ENCODE measurements at places on chromosomes 5 and 9.

GRCh38 chr5:84635235-84636055 is 250.8 kb upstream of the EDIL3 start:
- no peak for DNase-seq

DNA sequence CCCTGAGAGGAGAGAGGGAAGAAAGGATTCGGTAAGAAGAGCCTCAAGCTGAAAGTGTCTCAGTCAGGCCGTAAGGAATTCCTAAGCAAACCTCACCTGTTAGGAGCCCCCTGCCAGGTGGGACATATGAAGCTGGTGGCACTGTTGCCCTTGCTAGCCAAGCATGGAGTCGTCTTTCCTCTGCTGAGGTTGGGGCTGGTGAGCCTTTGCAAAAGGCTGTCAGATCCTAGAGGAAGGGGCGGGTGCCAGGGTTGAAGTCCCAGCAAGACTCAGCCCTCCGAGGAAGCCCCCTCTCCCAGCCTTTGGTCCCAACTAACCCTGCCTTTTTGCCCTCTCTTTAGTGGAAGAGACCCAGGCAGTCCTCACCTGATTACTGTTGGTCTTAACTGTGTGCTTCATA is 5.5 kb upstream of the SMIM32 start:
- DNase-seq: no peak

DNA sequence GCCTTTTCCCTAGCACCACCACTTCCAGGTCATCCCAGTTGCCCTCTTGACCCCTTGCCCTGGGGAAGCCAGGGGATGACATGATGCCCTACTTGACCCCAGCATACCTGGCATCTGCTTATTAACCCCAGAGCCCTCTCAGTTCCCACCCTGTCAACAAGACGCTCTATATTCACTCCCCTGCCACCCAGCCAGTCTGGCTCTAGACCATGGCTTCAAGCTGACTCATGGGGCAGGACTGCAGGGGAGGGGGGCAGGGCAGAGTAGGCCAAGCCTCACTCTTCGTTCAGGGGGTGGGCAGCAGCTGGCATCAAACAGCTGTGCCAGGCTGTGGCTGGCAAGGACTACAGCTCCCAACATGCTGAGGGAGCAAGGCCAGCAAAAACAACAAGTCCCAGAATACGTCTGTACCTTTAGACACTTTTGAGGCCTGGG is 5.3 kb downstream of the ATOSB start:
- DNase-seq: no peak

DNA sequence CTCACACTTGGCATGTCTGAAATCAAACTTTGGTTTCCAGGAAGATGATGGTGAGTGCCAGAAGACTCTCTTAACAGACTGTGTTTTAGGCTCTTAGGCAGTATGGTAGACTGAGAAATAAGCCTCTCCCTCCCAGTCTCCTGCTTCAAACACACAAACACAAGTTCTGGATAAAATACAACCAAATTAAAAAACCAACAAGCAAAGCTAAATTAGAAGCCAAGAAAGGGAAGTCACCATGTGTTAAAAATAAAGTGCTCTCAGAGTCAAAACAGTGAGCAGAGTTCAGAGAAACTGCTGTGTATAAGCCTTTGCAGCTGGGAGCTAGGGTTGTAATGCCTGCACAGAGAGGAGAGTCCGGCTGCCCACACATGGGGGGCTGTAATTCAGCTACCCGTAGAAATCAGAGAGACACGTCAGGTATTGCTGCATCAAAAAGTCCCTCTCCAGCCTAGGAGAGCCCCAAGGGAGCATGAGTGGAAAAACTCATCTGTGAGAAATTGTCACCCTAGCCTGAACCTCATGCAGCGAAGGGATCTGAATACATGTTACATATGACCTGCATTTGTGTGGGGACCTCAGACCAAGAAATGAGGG is 62.6 kb downstream of the ANGPTL2 start:
- DNase-seq: no peak

DNA sequence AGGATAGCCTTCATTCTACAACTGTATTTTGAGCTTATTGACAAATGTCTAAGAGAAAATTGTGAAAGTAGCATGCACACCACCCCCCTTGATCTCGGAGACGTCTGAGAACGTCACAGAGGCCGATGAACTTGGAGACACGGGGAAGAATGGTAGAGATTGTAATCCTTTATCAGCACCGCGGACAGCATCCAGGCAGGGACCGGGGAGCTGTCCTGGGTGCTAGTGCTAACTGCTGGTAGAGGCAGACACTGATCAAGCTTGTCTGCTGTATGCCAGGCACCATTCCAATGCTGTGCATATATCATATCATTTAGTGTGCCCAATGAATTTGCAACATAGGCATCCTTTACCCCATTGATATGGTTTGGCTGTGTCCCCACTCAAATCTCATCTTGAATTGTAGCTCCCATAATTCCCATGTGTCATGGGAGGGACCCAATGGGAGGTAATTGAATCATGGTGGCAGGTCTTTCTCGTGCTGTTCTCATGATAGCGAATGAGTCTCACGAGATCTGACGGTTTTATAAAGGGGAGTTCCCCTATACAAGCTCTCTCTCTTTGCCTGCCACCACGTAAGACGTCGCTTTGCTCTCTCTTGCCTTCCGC is 98.8 kb downstream of the LHX2 start:
- peak; percentile 94 for DNase-seq

DNA sequence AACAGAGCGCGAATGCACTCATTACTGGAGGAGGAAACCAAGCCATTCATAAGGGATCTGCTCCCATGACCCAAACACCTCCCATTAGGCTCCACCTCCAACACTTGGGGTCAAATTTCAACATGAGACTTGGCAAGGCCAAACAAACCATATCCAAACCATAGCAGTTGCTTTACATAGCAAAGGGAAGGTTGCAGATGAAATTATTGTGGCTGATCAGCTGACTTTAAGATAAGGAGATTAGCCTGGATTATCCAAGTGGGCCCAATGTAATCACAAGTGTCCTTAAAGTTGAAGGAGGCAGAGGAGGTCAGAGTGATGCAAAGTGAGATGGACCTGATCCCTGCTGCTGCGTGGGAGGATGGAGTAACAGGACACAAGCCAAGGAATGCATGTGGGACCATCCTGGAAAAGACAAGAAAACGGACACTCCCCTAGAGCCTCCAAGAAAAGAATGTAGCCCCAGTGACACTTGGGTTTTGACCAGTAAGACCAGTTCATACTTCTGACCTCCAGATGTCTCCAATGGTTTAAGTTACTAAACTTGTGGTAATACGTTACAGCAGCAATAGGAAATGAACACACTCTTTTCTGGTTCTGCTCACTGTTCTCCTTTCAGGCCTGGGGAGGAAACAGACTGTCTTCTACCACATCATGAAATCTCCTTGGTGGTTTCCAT is 167.3 kb downstream of the GNAQ start:
- no peak for DNase-seq

DNA sequence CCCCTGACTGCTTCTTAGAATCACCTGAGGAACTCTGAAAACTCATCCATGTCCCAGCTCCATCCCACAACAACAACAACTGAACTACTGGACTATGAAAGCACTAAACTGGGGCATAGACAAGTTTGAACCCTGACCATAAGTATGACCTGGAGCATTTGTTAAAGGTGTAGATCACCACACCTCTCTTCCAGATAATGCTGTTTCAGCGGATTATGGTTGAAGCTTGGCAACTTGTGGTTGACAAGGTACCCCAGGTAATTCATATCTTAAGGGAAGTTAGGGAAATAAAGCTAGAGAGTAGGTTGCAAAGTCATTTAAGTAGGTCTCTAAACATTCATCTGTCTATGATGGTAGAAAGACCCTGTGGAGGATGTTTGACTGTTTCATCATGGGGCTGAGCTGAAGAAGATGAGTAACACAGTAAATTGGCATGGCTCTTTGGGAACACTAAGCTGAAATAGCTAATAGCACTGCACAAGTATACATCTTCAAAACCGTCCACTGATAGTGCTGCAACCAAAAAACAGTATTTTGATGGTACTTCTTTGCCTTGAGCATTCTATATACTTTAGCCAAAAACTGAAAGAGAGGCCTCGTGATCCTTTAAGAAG is 80.2 kb downstream of the TMEM174 start:
- DNase-seq: no peak

DNA sequence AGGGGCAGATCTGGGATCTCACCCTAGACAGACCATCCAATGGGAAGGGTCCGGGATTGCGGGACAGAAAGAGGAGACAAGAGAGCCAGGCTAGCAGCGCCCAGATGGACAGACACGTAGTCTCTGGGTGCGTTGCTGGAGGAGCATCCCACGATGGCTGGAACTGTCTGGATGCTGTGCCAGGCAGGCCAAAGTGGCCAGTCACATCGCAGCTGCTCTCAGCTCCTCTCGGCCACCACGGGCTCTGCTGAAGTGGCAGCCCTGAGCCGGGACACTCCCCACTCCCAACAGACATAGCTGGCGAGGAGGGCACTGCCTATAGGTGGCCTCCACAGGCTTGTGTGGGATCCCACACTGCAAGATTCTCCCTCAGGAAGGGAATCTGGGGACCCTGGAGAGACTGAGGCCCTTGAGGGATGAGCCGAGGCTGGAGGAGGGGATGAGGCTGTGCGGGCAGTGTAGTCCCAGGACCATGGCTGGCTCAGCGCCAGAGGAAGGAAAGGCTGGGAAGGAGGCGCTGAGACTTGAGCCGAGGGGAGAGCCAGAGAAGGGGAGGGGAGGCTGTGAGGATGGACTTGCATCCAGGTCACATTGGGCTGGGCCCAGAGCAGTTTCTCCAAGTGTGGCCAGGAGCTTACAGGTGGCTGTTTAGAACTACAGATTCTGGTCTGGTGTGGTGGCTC is 10.3 kb upstream of the WDR5 start:
- peak; percentile 23 for DNase-seq

DNA sequence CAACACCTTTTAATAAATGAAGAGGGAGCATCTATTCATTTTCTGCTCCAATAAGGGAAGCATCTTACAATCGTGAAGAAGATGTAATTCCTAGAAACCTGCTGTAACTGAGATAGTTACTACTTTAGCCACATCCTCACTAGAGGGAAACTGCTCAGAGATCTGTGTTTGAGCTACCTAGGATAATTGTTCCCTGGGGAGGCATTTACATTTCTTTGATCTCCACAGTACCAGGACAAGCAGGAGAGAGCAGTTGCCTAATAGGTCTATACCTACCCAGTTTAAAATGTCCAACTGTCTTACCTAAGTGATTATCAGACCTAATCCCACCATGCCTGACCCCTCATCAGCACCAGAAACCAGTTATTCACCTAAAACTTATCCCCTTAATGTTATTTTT is 196.9 kb downstream of the TUSC1 start:
- no peak for DNase-seq

DNA sequence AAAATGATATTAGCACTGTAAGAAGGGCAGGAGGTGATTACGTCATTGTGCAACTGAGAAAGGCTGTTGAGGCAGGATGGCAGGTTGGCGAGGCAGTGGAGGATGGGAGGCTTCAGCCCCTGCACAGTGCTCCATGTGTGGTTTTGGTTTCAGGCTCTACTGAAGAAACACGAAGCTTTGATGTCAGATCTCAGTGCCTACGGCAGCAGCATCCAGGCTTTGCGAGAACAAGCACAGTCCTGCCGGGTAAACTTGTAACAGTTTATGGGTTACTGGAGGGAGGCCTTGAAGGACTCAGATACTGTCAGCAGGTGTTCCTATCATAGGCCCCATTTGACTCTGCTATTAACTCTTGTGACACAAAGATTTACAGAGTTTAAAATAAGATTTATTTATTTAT is 35.1 kb downstream of the SPTAN1 start:
- DNase-seq: no peak

GRCh38 chr5:1472964-1473628 is 27.9 kb upstream of the SLC6A3 start:
- no peak for DNase-seq

- DNase-seq: no peak
These were observed 46.8 kb downstream of the NLN start for GRCh38 chr5:65768723-65769346.

GRCh38 chr5:141515141-141515540 is 26.3 kb downstream of the PCDHGC5 start:
- DNase-seq: no peak

DNA sequence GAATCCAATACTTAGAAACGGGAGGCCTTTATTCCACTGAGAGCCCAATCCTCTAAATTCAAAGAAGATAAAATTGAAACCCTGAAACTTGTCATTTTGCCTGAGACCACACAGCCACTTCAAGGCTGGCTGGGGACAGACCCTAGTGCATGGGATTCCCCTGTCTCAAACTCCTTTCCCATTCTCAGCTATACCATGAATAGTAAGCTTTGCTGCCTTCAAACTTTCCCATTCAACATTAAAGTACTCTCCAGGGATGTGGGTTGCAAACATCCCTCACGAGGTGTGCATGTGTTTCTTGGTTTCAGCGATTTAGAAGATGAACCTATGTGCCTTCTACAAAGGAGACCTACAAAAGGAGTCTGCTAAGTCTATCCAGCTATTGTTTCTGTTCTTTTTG is 64.6 kb downstream of the GABRB2 start:
- DNase-seq: no peak

GRCh38 chr5:96876292-96876850 is at the start of gene ERAP2:
Gene ERAP2 (plus strand): TSS chr5:96876500. CDS start chr5:96879686, 3,186 bp downstream.
- peak; percentile 16 for DNase-seq

- DNase-seq: peak; percentile 15
These were observed 169.9 kb downstream of the FANCC start for GRCh38 chr9:95147452-95148207.

- no peak for DNase-seq
These were observed 210.6 kb downstream of the PCSK5 start for GRCh38 chr9:76101075-76101474.

GRCh38 chr9:129312251-129313122 is 134.4 kb upstream of the IER5L start:
- no peak for DNase-seq

- DNase-seq: no peak
These were observed 92.5 kb upstream of the RARS1 start for GRCh38 chr5:168393773-168394172.

DNA sequence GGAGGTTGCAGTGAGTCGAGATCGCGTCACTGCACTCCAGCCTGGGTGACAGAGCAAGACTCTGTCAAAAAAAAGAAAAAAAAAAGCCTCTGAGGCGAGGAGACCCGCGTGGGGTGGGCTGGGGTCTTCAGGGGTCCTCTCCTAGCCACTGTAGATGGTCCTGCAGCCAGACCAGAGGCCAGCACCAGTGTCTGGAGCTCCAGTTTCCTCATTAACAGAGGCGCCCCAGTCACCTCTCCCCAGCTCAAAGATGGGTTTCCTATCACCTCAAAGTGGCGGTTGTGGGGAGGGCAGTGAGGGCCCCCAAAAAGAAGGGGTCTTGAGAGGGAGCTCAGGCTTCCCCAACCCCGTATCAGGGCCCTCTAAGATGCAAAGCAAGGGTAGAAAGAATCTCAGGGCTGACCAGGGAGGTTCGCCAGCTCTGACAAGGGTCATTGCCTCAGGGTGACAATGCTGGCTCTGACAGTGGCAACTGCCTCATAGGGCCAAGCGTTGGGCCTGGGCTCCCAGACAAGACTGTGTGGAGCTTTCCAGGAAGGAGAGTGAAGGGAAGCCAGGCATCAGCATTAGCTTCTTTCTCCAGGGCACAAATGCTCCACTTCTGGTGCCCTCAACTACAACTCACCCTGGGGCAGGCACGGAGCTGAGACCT is 15.0 kb downstream of the STK10 start:
- peak; percentile 38 for DNase-seq

DNA sequence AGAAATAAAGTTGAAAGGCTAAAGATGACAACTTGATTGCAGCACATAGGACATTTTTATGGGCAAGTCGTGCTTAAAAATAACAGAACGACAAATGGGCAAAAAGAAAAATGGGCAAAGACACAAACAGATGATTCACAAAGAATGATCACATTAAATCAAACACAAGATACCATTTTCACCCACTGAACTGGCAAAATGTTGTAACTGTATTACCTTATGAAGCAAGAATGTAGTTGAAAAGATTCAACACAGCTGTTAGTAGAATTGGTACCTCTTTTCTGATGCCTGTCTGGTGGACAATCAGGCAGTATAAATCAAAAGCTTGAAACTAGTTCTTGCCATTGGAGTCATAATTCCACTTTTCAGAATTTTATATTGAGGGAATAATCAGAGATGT is 81.0 kb upstream of the PALM2AKAP2 start:
- no peak for DNase-seq

Data from eye (tissue), 1 donor.